GM13976 (cell line): ENCODE measurements at places on chromosomes 12 and 14.

GRCh38 chr12:89276860-89277259 is 75.4 kb downstream of the DUSP6 start:
- DNase-seq: no peak

DNA sequence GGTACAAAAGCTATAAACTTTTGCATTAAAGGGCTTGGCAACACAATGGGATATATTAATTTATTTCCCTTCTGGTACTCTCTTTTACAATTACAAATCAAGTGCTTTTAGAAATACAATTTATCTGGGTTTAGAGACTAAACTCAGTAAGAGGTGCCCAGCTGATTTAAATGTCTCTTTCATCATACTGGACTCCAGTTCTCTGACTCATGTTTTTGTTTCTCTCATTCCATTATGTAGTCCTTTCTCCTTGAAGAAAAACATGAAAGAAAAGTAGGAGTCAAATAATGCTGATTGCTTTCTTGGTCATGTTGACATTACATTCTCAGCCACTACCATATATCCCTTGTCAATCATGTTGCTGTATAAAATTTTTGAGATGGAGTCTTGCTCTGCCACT is 36.3 kb upstream of the CFL2 start:
- DNase-seq: no peak

DNA sequence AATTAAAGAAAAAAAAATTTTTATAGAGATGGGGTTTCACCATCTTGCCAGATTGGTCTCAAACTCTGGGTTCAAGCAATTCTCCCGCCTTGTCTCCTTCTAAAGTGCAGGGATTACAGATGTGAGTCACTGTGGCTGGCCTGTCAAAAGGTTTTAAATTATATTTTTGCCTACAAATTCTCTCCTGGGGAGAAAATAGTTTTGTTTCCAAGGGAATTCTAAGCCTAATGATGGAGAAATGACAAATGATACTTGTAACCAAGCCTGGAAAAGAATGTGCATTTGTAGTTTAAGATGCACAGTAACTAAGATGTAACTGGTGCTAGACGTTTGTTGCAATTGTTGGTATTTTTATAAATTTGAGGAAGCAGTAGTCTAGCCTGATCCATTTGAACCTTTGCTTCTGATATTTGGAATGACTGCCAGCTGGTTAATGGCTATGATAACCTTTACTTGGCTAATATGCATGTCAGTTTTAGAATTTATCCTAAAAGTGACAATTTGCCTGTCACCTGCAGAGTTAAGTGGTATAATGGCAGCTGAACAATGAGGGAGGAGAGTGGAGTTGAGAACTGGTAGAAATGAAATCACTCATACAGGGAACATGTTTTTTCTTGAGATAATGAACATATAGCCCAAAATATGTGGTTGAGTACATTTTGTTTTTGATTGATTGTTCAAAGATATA is 148.0 kb downstream of the FUT8 start:
- no peak for DNase-seq

DNA sequence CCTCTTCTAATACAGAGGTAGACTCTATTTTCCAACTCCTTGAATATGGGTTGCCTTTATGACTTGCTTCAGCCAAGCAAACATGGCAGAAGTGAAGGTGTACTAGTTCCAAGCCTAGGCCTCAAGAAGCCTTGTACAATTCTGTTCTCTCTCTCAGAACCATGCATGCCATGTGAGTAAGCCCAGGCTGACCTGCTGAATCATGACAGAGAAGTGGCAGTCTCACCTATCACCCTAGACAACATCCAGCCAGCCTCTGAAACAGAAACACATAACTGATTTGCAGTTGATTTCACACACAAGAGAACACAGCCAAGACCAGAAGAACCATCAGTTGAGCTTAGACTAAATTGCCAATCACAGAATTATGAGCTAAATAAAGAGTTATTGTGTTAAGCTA is 157.2 kb downstream of the GARIN6 start:
- DNase-seq: no peak

DNA sequence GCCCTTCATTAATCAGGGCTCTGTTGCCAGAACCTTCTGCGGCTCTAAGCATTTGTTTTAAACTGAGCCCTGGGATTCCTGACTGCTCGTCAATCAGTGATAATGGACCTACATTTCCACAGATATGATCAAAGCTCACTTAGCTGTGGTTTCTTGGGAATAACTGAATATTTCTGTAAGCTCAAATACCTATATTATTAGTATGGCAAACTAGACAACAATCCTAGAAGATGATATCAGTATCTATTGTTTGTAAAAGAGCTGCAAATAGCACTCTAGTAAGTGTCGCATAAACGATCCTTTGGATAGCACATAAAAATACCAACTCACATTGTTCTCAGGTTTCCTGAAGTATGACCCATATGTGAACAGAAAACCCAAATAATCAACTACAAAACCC is 150.4 kb downstream of the PPM1H start:
- DNase-seq: no peak

DNA sequence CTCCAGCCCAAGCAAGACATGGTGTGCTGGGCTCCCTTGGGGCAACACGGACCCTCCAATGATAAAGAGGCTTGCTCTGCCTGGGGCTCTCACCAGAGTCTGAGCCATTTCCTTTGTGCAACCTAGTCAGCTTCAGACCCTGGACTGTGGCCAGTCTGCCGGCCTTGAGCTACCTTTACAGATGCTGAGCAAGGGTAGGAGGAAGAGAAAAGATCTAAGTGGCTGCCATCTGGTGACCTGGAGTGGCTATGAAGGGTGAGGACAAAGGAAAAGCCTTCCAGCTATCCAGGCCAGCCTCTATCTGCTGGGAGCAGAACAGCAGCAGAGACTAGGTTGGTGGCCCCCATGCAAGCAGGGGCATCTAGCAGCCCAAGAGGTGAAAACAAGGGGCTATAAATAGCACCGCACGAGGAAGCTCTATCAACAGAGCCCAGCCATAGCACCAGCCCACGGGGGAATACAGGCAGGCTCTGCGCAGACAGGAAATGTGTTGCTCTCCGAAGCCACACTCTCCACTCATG is 230.1 kb downstream of the FOXN3 start:
- no peak for DNase-seq
